ENCODE measurements at places on chromosomes 6 and 20. TPM values are rescaled to one million over a fixed set of nuclear protein-coding genes. Genes with fewer than 3 reads are reported as not detected.
A peak's percentile ranks its signal among the peaks of the same experiment; 100 is the strongest.

GRCh38 chr6:62615366-62616015 is 329.5 kb upstream of the KHDRBS2 start:
- no peak for ATAC-seq

GRCh38 chr20:47493175-47493962 is 8.3 kb upstream of the NCOA3 start:
- ATAC-seq: peak; percentile 44

DNA sequence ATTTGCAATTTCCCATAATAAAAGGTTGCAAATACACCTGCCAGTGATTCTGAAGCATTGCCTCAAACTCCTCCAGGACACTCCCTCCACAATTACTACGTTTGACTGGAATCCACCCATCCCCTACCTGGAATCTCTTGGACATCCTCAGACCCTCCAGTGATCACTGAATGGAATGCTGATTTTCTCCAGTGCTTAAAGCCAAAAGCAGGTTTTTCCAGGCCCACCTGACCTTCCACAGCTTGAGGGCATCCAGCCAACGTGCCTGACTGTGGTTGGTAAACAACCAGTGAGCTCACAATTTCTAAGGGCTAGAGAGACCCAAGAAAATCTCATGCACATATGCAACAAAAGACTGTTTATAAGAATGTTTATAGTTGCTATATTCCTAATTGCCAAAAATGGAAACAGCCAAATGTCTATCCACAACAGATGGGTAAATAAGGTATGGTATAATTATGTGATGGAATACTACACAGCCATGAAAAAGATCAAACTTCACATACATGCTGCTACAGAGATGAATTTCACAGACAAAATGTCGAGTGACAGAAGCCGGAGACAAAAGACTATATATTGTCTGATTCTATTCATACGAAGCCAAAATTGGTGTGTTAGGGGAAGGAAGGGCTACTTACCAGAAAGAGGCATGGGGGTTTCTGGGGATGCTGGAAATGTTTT is 147.1 kb upstream of the RREB1 start:
- no peak for ATAC-seq

GRCh38 chr20:4809707-4810106 is 88.0 kb downstream of the PRND start:
- no peak for ATAC-seq

DNA sequence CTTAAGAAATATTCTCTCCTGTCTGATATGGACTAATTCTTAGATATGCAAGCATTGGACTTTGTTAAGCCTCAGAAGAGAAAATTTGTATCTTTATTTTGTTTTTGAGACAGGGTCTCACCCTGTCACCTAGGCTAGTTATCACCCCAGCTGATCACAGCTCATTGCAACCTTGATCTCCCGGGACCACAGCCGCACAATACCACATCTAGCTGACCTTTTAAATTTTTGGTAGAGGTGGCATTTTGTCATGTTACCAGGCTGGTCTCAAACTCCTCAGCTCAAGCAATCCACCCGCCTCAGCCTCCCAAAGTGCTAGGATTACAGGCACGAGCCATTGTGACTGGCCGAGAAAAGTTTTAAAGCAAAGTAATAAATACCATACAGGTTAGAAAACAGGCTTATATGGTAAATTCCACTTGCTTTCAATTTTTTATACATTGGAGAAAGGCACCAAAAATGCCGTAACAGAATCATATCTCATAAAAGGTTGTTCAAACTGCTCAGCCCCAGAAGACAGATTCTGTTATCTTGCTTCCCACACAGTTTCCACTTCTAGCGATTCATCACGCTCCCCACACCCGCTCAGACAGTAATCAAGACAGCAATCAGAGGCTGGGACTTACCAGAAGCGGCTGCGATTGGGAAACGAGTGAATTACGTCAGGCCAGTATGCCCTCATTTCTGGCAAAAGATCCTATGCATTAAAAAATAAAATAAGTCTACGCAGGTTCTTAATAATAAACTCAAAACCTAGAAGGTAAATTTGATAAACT is 13.8 kb downstream of the RNASET2 start:
- peak; percentile 91 for ATAC-seq

DNA sequence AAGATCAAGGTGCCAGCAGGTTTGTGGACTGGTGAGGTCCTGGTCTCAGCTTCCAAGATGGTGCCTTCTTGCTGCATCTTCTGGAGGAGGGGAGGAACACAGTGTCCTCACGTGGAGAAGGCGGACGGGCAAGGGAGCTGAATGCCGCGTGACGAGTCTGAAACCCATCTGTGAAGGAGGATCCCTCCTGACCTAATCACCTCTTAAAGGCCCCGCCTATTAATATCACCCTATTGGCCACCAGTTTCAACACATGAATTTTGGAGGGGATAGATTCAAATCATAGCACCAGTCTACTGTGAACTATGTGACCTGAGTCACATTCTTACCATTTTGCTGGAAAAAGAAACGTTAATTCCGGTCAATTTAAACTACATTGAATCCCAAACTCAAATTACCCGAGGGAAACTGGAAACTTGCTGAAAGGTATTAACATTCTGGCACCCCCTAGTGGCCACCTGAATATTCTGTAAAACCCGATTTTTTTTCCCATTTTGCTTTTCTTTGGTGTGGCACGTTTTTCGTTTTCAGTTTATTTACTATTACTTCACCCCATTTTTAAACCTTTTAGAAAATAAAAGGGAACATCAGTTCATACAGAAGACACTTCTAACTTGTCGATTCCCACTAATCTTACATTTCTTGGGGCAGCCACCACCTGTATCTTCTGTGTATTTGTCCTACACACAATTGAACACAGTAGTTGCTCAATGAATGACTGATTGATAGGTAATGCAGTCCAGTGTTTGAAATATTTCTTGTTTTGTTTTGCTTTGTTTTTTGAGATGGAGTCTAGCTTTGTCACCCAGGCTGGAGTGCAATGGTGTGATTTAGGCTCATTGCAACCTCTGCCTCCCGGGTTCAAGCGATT is 17.9 kb upstream of the CCDC170 start:
- ATAC-seq: peak; percentile 31

GRCh38 chr6:62775427-62776022 is 435.7 kb upstream of the FKBP1C start:
- no peak for ATAC-seq

MAFB gene
- not detected for total RNA-seq

DNA sequence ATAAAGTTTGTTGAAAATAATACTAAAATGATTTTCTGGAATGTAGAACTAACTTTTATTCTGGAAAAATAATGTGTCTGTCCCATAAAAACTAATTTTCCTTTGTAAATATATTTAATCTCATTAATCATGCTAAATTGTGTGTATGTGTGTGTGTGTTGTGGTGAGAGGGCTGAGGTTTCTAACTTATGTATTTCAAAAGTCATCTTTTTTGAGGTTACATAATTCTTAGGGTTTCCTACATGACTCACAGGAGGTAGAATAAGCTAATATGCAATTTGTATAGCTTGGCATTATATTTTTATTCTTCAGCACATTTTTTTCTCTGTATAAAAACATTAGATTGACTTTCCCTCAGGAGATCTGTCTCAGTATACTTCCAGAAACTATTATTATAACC is 64.1 kb upstream of the CLVS2 start:
- no peak for ATAC-seq

- ATAC-seq: no peak
Observed at GRCh38 chr6:42403421-42403820, 48.3 kb downstream of the TRERF1 start.

GRCh38 chr6:126618639-126619343 is 278.9 kb downstream of the CENPW start:
- no peak for ATAC-seq

DNA sequence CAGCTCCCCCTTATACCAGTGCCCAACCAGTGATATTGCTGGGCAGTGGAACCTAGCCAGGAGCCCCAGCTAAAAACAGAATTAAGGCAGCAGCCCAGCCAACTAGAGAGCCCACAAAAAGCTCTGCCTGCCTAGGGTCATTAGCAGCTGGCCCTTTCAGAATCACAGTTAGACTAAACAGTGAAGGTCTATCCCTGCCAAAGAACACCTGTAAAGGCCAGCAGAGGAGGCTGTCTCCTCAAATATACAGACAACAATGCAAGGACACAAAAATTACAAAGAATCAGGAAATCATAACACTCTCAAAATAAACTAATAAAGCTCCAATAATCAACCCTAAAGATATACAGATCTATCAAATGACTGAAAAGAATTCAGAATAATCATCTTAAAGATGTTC is 77.8 kb upstream of the HTR1E start:
- ATAC-seq: no peak

GRCh38 chr6:1110941-1111349 is 201.0 kb upstream of the FOXQ1 start:
- ATAC-seq: no peak

SMIM8 gene
- total RNA-seq: 6.2 TPM

SRSF6 gene
- 111 TPM for total RNA-seq

DNA sequence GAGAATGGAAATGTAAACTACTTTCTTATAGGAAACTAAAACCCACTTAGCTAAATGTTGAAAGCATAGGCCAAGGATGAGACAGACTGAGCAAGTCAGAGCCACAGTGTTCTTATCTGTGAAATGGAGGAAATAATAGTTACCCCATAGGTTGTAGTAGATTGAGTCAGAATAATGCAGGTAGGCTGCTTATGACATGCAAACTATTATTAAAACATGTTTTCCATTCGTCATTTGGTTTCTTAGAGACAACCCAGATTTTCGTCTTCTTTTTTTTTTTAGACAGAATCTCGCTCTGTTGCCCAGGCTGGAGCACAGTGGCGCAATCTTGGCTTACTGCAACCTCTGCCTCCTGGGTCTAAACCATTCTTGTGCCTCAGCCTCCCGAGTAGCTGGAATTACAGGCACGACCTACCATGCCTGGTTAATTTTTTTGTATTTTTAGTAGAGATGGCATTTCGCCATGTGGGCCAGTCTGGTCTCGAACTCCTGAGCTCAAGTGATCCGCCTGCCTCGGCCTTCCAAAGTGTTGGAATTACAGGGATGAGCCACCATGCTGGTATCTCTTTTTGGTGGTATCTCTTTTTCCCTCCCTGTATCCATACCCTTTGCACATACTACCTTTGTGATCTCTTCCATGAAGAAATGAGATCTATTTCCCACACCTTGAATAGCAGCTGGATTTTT is 196.5 kb upstream of the ZNF217 start:
- ATAC-seq: peak; percentile 83

GRCh38 chr6:146056506-146056905 is 27.6 kb downstream of the GRM1 start:
- ATAC-seq: no peak

GRCh38 chr20:15199698-15200097 is 862.3 kb upstream of the FLRT3 start:
- no peak for ATAC-seq

DNA sequence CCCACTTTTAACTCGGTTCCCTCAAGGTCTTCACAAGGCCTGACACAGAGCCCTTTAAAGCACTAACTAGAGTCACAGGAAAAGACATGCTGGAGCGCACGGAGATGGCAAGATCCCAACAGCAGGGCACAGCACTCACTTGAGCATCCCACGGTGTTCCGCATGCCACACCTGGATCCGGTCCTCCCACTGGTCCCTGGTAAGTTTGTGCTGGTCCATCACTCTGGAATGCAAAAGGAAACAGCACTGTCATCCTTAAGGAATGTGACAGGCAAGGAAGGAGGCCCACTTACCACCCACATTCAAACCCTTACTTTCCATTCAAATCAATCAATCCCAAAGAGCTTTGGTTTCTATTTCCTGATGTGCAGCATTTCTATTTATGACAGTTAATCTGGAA is 34.7 kb downstream of the EZR start:
- no peak for ATAC-seq

GRCh38 chr6:165223101-165223500 is 86.3 kb downstream of the C6orf118 start:
- no peak for ATAC-seq

FILIP1 gene
- total RNA-seq: not detected

DNA sequence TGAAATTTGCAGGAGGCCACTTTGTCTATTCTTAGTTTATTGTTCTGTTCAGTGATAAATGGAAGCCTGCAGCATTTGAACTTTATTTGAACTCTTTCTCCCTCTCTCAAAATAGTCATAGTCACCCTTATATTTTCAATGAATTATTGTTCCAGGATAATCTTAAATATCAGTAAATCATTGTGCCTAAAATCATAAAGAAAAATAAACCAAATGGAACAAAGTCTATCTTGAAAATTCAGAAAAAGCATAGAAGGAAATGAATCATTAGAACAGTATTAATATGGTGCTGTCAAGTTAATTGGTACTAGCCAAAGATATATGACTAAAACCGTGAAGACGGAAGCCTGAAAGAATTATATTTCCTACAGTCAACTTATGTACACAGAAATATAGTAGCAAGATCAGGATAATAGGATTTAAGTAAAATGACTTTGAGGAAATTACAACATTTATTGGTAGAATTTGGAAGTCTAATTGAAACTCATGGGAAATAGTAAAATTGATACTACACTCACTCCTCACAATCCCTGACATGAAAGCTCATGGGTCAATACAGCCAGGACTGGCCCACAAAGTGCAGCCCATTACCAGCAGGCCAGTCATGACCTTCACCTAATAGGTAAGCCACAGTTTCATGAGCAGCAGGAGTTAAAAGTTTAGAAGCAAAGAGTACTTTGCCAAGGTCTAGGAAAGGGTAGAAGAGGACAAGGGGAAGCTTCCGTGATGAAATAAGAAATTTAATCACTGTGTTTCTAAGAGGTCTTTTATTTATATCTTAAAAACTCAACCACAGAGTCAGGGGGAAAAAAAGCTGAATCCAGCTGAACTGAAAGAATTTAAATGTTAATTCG is 119.9 kb upstream of the ENPP5 start:
- ATAC-seq: no peak

DNA sequence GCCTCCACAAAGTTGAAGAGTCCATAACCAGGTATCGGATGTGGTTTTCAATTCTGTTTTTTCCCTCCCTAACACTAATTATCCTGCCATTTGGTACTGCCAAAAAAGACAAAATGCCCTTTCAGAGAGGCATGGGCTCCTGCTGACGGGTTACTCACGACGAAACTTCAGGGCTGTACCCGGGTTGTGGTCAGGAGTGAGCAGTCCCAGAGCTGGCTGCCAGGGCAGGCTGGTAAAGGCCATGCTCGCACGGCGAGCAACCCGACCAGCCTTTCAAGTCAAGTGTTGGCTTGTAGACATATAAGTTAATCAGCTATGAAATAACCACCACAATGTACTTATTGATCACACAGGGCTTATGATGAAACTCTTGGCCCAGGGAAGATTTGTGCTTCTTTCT is 152.5 kb downstream of the FOXC1 start:
- no peak for ATAC-seq

CALHM4 gene
- total RNA-seq: not detected

- ATAC-seq: no peak
Observed at GRCh38 chr20:49185071-49185761, 2.9 kb downstream of the STAU1 start.

HLA-DRA gene
- total RNA-seq: 13.6 TPM

- no peak for ATAC-seq
Observed at GRCh38 chr6:141675957-141676356, 456.8 kb upstream of the GJE1 start.

DNA sequence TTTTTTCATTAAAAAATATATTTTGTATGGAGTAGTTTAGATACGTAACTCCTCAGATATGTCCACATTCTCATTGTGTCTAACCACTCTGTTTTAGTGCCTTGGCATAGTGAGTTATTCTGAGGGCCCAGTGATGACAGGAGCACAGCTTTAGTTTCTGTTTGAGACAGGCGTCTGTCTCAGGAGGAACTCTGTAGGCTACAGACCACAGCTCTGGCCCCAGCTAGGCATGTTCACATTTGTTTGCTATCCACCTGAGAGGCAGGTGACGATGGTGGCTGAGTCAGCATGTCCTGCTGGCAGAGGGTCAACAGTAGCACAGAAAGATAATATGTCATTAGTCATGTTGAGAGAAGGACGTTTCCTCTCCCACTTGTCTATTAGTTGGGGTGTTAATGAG is 16.3 kb downstream of the LRRC1 start:
- ATAC-seq: peak; percentile 29
